B cell (primary cell): ENCODE measurements at places on chromosomes 13 and 19. TPM values are rescaled to one million over a fixed set of nuclear protein-coding genes. Genes with fewer than 3 reads are reported as not detected.

The FRY gene
- total RNA-seq, result 6.3 and 7.8 TPM in 2 replicates

The GET3 gene
- 30.7 and 37.2 TPM in 2 replicates for total RNA-seq

The ANGPTL4 gene
- total RNA-seq, result not detected in 2 replicates

The CEACAM8 gene
- total RNA-seq, result not detected in 2 replicates

The CHST8 gene
- total RNA-seq, result not detected in 2 replicates

The ZNF723 gene
- total RNA-seq, result not detected in 2 replicates

The KLF1 gene
- not detected in 2 replicates for total RNA-seq
